Eye (tissue), 1 donor: ENCODE measurements at places on chromosomes 12 and 14.

DNA sequence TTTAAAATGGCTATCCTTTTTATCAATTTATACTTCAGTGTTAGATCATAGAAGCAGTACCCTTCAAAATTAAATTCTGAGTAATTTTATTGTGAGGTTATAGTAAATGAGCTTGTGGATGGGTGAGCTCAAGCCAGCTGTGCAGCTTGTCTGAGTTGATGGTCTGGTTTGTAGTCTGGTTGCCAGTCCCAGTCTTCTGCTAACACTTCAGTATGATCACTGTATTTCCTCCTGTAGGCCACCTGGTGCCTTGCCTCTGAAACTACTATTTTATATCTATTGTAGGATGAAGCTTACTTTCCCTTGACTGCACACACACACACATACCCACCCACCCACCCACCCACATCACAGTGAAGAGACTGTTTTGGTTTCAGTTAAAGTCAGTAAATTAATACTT, 496.4 kb downstream of the PCNX1 start:
- DNase-seq = no peak

- DNase-seq = no peak
Measured at GRCh38 chr14:103135333-103136260, 12.3 kb downstream of the TNFAIP2 start.

DNA sequence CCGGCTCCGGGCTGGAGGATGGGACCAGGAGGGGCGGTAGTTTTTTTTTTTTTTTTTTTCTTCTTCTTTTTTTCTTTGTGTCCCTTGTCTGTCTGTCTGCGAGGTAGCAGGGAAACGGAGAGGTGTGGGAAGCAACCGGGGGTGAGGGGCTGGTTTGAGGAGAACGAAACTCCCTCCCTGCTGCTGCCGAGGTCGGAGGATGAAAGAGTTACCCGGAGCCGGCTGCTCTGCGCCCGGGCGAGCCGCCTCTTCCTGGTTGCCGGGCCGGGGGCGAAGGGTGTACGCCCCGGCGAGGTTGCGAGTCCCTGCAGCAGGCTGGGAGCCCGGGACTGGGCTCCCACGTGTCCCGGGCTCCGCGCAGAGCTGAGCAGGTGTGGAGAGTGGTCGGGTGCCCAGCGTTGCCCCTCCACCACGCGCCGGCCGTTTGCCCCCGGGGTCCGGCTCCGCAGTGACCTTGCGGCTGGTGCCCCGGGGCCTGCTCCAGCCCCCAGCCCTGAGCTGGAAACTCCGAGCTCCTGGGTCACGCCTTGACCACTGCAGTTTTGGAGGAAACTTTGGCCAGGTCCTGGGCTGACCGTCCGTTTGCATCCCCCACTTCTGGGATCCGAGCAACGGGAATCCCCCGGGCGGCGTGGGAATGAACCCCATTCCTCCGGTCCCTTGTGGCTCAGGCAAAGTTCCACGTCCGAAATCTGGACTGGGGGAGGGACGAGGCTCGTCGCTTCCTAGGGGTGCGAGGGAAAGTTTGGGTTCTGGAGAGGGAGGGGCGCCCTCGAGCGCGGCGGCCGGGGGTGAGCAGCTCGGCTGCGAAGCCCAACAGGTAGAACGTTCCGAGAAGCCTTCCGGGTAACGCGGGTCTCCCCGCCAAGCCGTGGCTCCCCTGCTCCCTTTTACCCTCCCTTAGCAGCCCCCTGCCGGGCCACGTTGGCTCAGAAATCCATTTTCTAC, 1.3 kb downstream of the CHST11 start:
- DNase-seq = no peak

DNA sequence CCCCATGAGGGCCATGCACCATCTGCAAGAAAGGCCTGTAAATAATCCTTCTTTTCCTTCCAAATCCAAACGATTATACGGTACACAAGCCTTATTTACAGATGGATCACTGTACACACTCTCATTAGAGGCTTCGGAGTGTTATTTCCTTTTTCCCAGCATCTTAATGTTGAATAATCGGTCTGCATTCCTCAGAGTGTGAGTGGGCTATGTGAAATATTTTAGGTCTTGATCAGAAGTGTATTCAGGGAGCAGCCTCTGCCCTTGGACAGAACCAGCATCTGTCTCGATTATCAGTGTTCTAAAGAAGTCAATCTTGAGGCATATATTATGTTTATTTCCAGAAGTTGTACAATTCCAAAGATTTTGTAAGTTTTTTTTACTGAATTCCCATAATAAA, 340.6 kb downstream of the SEC23A start:
- no peak for DNase-seq

GRCh38 chr14:91232052-91232451, 12.5 kb downstream of the GPR68 start:
- DNase-seq = no peak

GRCh38 chr12:65536876-65537681, 258.6 kb downstream of the MSRB3 start:
- DNase-seq = peak; percentile 66

GRCh38 chr12:1099158-1099557, 108.1 kb downstream of the ERC1 start:
- no peak for DNase-seq

DNA sequence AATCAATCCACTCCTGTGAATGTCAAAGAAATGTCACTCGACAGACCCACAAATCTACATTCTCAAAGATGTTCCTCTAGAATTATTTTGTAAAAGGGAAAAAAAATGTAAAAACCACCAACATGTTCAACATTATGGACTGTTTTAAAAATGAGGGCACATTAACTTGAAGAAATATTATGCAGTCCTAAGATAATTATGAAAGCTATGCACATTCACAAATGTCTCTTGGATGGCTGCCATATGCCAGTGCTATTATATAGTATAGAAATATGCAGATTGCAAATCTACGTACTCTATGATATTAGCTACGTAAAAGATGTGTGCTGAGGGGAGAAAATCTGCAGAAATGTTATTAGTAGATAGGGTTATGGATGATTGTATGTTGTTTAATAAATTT, 334.2 kb downstream of the BMP4 start:
- no peak for DNase-seq

- DNase-seq = no peak
Measured at GRCh38 chr12:112963227-112963861, 15.0 kb upstream of the OAS2 start.

DNA sequence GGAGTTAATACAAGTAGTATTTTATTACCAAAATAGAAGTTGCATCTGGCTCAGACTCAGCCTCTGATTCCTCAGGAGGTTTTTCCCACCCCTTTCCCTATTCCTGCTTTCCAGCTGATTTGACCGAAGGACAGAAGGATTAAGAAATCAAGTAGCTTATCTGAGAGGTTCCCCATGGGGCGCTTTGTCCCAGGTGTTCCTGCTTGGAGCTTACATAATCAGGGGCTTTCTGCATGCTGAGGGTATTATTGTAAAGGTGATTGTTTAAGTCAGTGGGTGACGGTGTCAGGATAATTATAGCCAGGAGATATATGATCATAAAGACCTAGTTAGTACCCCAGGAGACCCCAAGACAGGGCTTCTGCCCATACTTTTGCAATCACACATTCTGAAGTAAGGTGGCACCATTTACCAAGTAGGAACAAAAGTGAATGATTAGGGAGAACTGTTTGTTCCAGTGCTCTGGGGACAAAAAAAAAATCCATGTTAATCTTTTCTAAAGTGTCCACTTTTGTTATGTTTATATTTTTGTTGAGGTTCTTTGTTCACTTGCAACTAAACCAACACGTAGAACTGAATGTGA, 921.3 kb downstream of the NRXN3 start:
- no peak for DNase-seq

DNA sequence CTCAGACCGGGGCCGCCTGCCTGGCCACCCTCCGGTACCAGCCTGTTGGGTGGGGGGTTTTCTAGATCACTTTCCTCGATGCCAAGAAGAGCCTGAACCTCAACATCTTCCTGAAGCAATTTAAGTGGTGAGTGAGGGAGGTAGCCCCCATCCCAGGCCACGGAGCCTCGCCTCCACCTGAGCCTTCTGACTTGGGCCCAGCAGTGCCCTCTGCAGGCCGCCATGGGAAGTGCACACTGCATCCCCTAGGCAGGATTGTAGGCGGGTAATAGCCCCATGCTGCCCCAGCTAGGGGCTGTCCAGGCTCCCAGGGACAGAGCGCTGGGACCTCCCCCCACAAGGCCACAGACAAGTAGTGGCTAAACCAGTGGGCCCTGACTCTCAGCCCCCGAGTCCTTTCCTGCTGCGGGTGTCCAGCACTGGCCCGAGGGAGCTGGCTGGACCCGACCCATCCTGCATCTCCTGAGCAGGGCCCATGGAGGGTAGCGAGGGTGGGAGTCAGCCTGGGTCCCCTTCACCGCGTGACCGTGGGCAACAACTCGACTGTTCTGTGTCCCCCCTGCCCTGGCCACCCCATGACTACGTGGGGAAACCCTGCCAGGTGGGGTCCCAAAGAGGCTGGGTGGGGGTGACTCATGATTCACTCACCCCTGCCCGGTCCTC, 15.3 kb upstream of the ADSS1 start:
- peak; percentile 90 for DNase-seq

GRCh38 chr12:26566675-26567074, 266.3 kb downstream of the ITPR2 start:
- DNase-seq = peak; percentile 44

GRCh38 chr12:87953256-87953860, 75.8 kb downstream of the C12orf50 start:
- DNase-seq = peak; percentile 79

- DNase-seq = no peak
Measured at GRCh38 chr12:102481705-102482425, 1.5 kb upstream of the IGF1 start.

DNA sequence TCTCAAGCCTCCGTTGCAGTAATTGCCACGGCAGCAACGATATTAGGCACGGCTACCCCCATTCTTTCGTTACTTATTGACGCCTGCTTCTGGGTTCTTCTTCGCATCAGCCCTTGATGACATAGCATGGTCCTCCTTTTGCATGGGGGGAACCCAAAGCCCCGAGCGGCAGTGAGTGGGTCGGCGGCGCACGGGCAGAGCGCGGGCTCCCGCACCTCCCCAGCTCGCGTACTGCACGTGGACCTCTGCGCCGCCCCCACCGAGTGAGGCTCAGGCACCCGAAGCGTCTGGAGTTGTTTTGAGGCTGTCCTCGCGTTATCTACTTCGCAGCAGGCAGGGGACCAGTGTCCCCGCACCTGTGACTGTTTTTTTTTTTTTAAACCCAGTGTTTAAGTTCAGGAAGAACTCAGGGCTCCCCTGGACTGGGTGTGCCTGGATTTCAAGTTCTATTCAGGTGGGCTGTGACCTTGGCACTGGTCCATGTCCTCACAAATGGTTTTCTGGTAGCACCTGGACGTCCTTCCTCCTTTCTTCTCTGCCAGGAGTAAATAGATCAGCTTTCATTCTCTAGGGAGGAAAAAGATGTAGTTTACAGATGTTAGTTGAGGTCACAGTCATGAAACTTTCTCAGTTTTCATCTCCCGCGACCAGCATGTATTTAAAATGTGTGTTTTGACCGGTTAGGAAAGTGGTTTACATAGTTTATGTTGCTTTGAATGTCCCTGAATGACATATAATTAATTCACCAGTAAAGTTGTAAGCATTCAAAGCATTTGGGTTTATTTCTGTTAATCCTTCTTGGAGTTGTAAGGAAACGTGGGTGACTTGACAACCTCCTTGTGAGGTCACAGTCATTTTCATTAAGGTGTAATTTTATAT, 1.4 kb upstream of the FOXN4 start:
- DNase-seq = peak; percentile 67

DNA sequence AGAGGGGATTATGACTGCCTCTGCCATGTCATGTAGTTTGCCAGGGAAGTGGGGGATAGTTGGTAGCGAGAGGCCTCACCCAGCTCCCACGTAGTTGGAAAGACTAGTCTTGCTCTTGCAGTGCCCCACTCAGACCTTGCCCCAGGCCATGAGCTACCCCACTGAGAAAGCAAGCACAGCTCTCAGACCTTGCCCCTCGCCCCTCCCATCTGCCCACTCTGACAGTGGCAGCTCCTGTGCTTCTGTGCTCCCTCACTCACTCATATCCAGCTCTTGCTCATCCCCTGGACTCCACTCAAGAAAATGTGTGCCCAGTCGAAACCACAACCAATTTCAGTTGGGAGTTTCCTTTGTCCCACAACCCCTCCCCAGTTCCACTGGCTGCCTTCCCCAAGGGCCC, 55.5 kb upstream of the BDKRB2 start:
- DNase-seq = no peak

- DNase-seq = no peak
Measured at GRCh38 chr12:115337693-115338543, 653.9 kb upstream of the TBX3 start.

DNA sequence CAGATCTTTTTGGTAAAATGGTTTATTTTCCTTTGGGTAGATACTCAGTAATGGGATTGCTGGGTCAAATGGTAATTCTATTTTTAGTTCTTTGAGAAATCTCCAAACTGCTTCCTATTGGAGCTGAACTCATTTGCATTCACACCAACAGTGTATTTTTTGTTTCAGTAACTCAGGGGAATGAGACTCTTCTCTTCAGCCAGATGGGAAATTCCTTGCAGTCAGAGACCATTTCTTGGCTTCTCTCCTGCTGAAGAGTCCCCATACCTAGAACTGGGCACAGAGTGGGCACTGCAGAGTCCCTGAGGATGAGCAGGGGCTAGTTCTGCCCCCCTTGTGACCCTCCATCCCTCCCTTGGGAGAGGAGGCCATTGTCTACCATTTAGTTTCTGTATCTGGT, 10.8 kb downstream of the SDSL start:
- no peak for DNase-seq

DNA sequence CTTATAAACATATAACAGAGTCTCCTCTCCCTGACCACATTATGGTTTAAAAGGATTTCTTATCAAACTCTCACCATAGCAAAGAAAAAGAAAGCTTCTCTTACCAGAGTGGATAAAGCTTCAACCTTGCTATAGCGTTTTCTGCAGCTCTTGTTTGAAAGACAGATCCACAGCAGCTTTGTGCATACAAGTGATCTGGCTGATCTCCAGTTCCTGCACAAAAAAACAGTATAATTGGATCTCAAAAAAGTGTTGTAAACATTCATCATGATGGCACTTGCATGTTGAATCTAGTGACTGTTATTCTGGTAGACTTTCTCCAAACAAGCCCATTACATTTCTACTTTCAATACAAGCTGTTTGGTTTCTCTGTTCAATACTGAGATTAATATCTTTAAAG, 178.9 kb upstream of the MGAT4C start:
- DNase-seq = no peak

DNA sequence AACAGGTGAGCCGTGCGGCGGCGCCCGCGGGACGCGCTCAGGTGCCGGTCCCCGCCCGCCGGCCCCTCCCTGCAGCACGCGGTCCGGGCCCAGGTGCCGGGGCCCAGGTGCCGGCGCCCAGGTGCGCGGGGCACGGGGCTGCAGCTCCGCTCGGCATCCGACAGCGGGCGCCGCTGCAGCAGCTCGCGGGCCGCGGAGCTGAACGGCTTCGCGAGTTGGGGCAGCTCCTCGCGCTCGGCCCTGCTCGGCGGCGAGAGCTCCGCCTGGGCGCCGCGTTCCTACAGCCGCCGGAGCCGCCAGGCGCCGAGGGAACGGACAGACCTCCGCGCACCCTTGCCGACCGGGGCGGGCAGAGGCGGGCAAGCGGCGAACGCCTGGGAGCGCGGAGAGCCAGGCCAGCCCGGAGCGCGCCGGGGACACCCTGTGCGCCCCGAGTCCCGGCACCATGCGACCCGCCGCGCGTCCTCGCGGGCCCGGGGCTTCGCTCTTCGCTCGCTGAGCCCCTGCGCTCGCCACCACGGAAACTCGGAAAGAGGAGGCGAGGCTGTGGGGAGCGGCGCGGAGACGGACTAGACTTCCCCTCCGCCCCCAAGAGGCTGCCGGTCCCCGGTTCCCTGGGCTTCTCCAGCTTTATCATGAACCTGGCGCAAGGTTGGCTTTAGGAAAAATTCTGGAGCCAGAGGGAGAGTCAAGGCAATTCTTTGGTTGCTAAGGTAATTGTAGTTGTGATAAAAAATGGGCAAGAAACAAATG, at the start of gene RGS6:
Gene RGS6 (plus strand): TSS at position 201 of the 753 bp plus-strand sequence.
- peak; percentile 72 for DNase-seq

- DNase-seq = no peak
Measured at GRCh38 chr14:64736271-64737169, 32.3 kb downstream of the PLEKHG3 start.
